ENCODE measurements at places on chromosomes 7 and 10. TPM values are rescaled to one million over a fixed set of nuclear protein-coding genes. Genes with fewer than 3 reads are reported as not detected.

The NUDCD3 gene
- 96.4 TPM for total RNA-seq

The TMEM106B gene
- 22.8 TPM for total RNA-seq

The GIMAP5 gene
- 106 TPM for total RNA-seq

The PKD2L1 gene
- total RNA-seq, result 0.30 TPM

The CXCL12 gene
- total RNA-seq, result not detected

The DKK1 gene
- total RNA-seq, result not detected

The CLCN1 gene
- not detected for total RNA-seq

The IFIT1B gene
- not detected for total RNA-seq

The LAMB1 gene
- total RNA-seq, result not detected

DNA sequence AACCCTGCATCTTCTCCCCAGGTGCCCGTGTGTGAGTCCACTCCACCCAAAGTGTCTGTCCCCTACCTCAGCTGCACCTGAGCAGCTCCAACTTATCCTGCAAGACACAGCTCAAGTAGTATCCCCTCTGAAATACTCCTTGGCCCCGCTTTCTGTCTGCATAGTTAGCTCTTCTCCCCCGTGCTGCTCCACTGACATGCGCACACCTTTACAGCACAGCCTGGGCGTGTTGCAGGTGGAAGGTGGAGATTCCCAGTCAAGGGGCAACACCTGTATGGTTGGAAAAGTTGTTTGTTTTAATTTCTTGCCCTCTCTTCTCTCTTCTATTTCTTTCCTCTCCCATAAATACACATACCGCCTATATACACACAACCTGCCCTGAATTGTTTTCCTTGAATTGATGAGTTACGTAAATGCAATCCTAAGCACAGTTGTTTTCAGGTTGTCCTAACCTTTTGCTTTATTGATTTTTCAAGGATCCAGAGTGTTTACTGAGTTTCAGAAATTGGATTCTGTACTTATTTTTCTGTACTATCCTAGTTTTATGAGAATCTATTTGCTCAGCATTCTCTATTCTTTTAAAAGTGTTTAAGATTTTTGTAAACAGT, 14.9 kb downstream of the MET start:
- ATAC-seq, result no peak

DNA sequence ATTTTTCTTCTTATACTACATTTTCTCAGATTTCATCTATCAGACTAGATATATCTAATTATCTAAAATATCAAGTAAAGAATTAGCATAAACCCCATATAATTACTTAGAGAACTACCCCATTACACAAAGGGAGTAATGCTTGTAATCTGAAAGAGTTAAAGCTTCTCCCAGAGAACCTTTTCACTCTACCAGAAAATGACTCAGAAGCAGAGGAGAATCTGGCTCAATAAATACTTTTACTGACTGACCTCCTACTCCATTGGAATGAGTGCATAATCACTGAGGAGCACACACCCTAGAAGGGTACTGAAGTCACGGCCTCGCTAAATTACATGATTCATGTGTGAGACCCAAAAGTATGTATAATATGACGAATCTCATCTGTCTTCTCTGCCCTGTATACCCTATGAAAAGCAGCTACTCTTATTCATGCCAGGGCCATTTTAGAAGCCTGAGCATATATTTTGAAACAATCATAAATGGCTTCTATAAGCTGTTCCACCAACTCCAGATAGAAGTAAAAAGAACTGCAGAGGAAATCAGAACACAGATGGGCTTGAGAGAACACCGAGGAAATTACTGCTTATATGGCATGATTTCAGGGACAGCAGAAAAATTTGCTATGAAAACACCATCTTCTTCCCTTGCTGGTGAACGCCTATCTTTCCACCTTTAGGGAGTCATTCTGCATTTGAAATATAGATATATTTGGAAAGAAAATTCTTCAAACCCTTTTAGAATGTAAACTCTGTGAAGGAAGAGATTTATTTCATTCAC, 32.7 kb downstream of the DNMBP start:
- ATAC-seq, result no peak

DNA sequence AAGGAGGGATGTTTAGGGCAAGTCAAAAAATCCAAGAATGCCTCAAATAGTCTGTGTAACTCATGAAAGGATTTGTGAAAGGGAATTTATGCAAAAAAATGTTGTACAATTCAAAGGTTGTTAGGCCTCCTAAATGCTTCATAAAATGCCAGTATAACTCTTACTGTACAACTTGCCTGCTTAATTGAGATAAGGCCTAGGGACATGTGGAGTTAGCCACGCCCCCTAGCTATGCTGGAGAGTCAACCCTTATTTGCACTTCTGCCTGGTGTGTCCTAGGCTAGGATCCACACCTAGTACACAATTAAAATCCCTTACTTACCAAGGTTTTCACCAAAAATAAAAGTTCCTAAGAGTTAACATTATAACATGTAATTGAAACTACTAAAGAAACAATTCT, 77.2 kb downstream of the ZNF680 start:
- ATAC-seq, result no peak

DNA sequence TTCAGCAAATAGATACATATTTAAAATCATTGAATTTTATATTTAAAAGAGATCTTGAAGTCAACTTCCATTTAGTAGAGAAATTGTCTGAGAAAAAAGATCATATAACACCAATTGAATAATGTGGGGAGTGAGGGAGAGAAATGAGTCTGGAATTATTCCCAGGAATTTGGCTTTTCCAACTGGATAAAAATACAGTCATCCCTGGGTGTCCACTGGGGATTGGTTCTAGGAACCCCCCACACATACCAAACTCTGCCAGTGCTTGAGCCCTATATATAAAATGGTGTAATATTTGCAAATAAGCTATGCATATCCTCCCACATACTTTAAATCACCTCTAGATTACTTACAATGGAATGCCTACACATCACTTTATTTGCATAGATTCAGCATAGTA, 162.8 kb upstream of the SEMA3C start:
- ATAC-seq, result no peak

- ATAC-seq, result no peak
These were observed 642.4 kb downstream of the TNS3 start for GRCh38 chr7:46939558-46939957.

DNA sequence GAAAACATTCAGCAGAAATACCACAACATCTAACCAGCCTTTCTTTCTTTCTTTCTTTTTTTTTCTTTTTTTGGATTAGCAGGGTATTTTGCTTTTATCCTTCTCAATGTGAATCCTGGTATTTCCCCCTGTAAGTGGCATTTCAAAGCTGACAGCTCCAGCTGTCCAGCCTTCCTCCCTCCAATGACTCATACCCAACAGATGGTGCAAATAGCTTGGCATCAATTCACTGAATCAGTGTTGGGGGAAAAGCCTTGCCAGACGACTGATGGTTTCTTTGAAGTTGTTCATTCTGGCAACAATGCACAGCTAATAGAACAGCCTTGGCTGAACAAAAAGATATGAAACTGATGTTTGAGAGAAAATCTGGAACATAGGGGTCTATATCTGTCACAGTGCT, 316.8 kb upstream of the STEAP1 start:
- ATAC-seq, result no peak

DNA sequence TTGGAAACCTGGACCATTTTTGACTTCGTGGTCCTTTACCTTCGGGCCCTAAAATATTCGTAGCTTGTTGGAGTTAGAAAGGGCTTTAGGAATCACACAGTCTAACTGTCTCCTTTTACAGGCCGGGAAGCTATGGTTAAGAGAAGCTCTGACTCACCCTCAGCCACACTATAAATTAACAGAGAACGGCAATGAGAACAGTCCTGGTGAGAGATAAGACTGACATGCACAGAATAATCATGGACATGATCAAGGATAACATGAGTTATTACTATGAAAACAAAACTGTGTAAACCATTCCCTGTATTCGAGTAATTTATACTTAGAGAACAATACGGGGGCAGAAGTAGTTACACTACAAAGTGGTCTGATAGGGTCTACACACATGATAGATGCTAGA, 162.5 kb upstream of the MALRD1 start:
- ATAC-seq, result no peak

GRCh38 chr10:2592360-2593160, 474.8 kb upstream of the PFKP start:
- ATAC-seq, result no peak

GRCh38 chr10:91758303-91759146, 39.7 kb upstream of the TNKS2 start:
- ATAC-seq, result peak; percentile 50

- no peak for ATAC-seq
These were observed 291.6 kb upstream of the PPP2R2D start for GRCh38 chr10:131609176-131609575.

- ATAC-seq, result no peak
These were observed 103.9 kb upstream of the POT1 start for GRCh38 chr7:125033506-125033905.

- no peak for ATAC-seq
These were observed 51.0 kb downstream of the COL1A2 start for GRCh38 chr7:94445696-94446194.

- ATAC-seq, result no peak
These were observed 20.7 kb upstream of the PPP2R2D start for GRCh38 chr10:131880016-131880590.

GRCh38 chr10:51083356-51083853, 9.1 kb downstream of the PRKG1 start:
- ATAC-seq, result no peak

DNA sequence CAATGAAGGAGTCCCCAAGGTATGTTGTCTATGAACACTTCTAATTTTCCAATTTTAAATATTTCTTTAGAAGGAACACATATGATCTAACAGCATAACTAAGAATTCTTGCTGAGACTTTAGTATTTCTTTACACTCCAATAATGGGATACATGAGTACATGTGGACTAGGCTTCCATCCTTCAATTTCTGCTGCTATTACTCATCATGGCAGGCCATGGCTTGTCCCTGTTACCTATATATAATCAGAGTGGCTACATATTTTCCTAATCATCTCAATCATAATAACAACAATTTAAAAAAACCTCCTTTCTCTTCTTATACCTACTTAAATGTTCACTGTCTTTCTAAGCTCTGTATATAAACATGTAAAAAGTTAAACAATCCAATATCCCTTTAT, 60.3 kb upstream of the TAC1 start:
- no peak for ATAC-seq
